ENCODE measurements at places on chromosomes 3 and 15. TPM values are rescaled to one million over a fixed set of nuclear protein-coding genes. Genes with fewer than 3 reads are reported as not detected.

- peak; percentile 14 for DNase-seq
Measured at GRCh38 chr15:74453925-74454763, 6.8 kb downstream of the UBL7 start.

ARHGAP31 gene
- 63.4 TPM for total RNA-seq

GRCh38 chr15:80034629-80035028 lies 24.8 kb upstream of the ZFAND6 start:
- DNase-seq = no peak

- no peak for DNase-seq
Measured at GRCh38 chr3:158091531-158091930, 14.7 kb downstream of the SHOX2 start.

DNA sequence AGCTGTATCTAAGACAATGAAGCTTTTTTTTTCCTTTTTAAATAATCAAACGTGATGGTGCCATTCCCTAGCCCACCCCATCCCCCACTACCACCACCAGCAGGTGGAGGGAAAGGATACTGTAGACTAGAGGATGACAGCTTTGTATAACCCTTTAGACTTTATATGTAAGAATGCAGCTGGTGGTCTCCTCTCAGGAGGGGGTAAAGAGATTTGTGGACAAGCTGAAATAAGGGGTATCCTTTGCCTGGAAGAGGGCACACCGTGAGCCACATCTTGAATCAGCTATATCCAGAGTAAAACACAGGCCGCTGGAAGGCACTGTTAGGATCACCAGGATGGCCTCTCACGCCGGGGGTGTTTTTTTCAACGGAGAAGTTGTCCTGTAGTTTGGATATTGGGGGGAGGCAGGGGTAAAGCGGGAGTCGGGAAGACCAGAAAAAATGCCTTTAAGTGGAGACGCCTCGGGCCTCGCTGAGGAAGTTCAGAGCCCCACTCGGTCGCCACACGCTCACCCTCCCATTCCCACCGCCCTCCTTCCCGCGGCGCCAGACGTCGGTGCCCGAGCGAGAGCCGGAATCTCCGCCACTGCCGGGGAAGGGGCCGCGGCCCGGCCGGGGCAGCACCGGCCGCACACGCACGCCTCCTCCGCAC lies 986 bp downstream of the KPNA4 start:
- no peak for DNase-seq

RCCD1 gene
- 8.3 TPM for total RNA-seq

DNA sequence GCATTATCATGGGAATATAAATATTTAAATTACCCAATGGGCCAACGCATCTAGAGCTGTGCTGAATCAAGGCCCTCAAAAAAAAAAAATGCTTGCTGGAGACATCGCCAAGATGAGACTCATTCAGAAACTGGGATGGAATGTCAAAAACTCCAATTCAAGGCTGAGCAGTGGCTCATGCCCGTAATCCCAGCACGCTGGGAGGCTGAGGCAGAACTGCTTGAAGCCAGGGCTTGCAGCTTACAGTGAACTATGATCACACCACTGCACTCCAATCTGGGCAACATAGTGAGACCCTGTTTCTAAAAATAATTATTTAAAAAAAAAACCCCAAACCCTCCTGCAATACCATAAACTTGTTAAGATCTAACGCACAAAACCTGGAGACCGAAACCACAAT lies 3.1 kb upstream of the CACNA1D start:
- no peak for DNase-seq

- no peak for DNase-seq
Measured at GRCh38 chr3:26100176-26100575, 310.3 kb downstream of the OXSM start.

DNA sequence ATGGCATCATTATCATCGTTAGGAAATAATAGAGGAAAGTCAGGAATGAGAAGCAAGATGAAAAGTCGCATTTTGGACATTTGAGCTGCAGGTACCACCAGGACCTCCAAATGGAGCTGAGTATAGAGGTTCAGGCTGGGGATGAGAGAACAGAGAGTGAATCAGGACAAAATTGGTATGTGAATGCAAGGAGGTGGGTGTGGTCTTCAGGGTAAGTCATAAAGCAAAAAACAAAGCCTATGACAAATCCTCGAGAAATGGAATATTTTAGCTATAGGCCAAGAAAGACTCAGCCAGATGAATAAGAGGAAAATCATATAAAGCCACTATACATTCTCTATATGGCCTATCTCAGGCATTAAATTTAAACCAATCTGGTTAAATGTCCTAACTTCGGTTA lies 841.3 kb downstream of the ROBO1 start:
- no peak for DNase-seq

DNA sequence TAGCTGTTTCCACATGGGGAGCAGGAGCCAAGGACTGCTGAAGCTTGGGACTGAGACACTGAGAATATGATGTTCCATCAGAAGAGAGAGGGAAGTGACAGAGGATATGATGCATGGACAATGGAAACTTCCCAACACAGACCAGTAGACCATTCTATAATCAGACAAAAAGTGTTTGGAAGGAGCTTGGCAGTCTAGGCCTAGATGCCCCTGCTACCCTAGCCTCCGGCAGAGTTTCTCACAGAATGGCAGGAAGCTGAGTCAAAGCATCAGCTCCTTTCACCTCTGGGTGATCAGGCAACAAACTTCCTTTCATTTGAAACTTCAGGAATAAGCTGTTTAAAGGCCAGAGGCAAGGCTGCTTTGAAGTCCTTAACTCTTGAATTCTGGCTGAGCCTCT lies 222.0 kb downstream of the NEK10 start:
- no peak for DNase-seq

GRCh38 chr3:71684046-71684756 lies 41.0 kb downstream of the EIF4E3 start:
- no peak for DNase-seq

DNA sequence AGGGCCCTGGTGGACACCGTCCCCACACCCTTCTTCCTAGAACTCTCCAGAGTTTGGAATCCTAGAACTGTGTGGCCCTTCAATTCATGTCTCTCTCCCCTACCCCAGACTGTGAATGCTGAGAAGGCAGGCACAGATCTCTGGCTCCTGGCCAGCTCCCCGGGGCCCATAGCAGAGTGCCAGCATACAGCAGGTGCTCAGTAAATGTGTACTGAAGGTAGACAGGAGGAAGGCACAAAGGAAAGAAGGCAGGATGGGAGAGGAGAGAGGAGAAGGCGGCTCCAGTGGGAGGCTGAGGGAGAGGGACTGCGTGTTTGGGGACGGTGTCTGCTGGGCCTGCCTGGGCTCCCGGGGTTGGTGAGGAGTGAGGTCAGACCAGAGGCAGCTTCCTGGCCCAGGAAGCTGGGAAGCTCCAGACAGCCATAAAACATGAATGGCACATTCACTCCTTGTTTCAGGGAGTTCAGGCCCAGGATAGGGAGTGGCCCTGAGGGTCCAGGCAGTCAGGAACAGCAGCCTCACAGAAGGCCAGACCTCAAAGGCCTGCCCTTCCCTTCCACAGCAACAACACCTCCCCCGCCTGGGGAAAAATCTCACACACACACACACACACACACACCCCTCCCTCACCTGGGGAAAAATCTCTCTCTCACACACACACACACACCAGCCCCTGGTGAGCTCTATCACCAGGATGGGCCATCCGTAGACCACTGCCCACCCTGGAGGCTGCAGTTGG lies 137.1 kb upstream of the PRR20G start:
- no peak for DNase-seq

- DNase-seq = no peak
Measured at GRCh38 chr3:144915202-144915601, 943.6 kb downstream of the DIPK2A start.

DNA sequence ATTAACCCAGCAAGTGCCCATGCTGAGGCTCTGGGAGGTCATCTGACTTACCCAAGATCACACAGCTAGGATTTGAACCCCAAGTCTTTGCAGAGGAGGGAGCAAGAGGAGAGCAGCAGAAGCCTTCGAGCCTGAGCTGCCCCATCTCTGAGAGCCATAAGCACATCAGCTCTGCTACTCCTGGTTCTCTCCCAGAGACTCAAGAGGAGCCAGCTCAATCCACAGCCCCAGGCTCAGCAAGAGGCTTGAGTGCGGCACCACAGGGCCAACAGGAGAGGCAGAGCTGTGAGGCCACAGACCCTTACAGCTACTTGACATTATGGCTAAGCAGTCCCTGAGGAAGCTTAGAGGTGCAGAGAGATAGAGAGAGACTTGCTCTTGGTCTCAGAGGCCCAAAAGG lies 15.9 kb upstream of the NTRK3 start:
- DNase-seq = no peak

A4GNT gene
- not detected for total RNA-seq

ARGFX gene
- total RNA-seq = not detected

GXYLT2 gene
- total RNA-seq = 8.4 TPM

DNA sequence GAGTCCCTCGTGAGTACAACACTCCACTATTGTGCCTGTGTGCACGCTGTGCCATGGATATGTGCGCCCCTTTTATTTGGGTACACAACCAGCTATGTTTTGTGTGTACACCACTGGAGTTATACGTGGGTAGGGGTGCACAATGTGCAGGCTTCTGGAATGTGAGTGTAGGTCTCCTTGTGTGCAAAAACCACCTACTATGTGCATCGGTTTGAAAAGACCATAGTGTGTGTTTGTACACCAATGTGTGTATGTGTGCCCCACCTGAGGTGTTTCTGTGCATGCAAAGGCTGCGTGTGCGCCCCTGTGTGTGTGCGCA lies 86.4 kb upstream of the ALDH1L1 start:
- DNase-seq = no peak

FEZF2 gene
- total RNA-seq = not detected

- no peak for DNase-seq
Measured at GRCh38 chr3:148975248-148975647, 16.1 kb upstream of the GYG1 start.

DNA sequence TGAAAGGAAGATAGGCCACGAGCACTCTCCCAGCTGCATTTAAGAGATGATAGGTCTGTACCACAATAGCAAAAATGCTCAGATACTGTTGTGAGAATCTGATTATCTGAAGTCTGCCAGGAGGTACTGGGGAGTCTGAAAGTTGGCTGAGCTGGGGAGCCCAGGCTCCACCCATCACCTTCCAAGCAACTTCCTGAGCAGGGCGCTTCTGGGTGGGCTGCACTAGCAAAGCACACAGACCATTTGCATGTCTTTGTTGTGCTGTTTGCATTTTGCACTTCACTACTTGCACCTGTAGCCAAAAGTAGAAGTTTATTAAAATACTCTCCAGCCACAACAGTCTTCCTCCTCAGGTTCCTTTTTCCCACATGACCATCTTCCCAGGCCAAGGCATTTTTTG lies 133.2 kb downstream of the ALDH1A2 start:
- DNase-seq = no peak

KIF23 gene
- total RNA-seq = 1.2 TPM

PLA2G4E gene
- not detected for total RNA-seq

DNA sequence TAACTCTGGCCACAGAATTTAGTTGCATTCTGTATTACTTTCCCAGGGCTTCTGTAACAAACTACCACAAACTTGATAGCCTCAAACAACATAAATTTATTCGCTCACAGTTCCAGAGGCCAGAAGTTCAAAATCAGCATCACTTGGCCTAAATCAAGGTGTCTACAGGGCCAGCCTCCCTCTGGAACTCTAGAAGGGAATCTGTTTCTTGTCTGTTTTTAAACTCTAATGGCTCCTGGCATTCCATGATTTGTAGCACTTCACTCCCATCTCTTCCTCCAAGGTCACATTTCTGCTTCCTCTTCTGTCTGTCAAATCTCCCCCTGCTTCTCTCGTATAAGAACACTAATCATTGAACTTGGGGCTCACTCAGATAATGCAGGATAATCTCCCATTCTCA lies 151.9 kb upstream of the ARPP21 start:
- DNase-seq = no peak

DNA sequence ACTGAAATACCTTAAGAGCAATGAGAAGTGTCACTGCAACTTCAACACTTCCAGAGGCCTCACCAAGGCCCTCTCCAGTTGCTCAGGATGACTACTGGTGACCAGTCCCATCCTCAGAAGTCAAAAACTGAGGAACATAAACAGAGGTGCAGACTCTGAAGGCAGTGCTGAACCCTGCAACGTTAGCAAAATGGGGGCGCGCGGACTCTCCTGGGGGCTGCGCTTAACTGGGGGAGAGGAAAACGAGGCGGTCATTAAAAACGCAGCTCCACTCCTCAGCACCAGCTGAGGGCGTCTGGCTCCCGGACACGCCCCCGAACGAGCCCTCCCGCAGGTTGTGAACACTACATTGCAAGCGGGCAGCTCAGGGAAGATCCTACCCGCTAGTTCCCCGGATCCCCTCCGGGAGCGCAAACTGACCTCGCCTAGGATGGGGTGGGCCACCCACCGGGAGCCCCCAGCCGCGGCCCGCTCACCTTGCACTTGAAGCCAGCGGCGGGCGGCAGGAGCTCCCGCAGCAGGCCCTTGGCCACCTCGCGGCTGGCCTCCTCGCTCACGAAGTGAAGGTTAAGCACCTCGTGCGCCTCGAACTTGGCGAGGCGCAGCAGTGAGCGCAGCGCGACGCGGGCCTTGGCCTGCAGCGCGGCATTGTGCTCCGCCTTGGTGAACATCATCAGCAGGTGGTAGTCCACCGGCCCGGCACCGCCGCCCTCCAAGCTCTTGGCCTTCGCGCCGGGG lies 711 bp downstream of the XXYLT1 start:
- DNase-seq = no peak

HES1 gene
- 38.9 TPM for total RNA-seq

DUOXA1 gene
- 1.8 TPM for total RNA-seq

- DNase-seq = no peak
Measured at GRCh38 chr3:21954709-21955108, 203.7 kb upstream of the ZNF385D start.

GRCh38 chr15:66663664-66664063 lies 38.4 kb upstream of the SMAD6 start:
- DNase-seq = no peak

GRCh38 chr15:90553248-90553745 lies 23.6 kb downstream of the CRTC3 start:
- DNase-seq = no peak

- DNase-seq = no peak
Measured at GRCh38 chr3:172315401-172316091, 132.7 kb downstream of the GHSR start.

DNA sequence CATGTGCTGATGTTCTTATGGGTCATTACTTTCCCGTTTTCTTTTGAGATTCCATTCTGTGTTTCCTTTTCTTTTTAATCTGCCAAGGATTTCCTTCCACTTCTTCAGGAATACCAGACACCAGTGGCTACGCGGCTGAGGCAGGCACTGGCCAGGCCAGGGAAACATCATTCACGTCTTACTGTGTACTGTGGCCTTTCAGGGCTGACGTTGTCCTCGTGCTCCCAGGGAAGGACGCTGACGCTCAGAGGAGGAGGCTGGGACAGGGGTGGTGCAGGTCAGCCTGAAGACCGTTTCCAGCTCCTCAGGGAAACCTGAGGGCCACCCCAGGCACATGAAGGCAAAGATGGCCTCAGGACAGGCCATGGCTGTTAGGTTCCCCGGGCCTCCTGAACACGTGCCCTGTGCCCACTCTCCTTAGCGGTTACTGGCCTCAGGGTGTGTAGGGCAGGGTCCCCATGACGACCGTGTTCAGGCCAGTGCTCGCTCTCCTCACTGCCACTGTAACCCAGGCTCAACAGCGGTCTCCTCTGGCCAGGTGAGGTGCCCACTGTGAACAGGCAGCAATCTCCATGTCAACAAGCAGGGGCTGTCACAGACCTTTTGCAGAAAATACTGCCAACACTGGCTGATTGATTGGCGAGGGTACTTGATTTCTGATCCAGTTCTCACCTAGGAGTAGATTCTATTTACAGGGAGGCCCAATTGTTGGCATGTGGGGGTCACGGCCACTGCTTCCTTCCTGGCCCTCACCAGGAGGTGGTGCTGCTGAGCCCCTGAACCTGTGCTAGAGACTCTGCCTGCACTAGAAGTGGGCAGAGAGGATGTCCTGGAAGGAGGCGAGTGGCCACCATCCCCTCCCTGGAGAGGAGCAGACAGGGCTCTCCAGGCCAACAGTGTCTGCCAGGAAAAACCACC lies 169.5 kb downstream of the ATP10A start:
- DNase-seq = peak; percentile 88

- no peak for DNase-seq
Measured at GRCh38 chr15:58457466-58457965, 25.7 kb downstream of the LIPC start.

Data from mesenteric fat pad (tissue), 1 donor.